ENCODE measurements at places on chromosomes 16 and 17.

DNA sequence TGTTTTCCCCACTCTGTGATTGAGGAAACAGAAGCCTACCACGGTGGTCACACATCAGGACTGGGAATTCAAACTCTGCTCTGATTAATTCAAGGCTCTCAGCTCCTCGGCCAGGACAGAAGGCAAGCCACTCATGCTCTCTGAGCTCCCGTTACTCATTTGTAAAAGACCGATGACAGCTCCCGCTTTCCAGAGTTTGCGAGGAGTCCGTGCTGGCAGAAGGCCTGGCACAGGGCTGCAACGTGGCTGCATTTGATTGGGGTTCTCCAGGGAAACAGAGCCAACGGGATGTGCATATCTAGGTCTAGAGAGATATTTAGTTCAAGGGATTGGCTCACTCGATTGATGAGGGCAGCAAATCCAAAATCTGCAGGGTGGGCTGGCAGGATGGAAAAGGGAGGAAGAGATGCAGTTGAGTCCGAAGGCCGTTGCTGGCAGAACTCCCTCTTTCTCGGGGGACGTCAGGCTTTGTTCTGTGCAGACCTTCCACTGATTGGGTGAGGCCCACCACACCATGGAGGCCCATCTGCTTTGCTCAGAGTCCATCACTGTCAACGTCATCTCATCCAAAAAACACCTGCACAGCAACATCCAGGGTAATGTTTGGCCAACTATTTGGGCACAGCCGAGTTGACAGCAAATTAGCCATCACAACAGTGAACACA lies 215.5 kb upstream of the RPL38 start:
- DNase-seq, result no peak
- no peak overlapping the region for H3K27ac ChIP-seq
- H3K27me3 ChIP-seq, result no peaks in the 10 kb centered on the region
- no peaks in the 10 kb centered on the region for H3K4me1 ChIP-seq

DNA sequence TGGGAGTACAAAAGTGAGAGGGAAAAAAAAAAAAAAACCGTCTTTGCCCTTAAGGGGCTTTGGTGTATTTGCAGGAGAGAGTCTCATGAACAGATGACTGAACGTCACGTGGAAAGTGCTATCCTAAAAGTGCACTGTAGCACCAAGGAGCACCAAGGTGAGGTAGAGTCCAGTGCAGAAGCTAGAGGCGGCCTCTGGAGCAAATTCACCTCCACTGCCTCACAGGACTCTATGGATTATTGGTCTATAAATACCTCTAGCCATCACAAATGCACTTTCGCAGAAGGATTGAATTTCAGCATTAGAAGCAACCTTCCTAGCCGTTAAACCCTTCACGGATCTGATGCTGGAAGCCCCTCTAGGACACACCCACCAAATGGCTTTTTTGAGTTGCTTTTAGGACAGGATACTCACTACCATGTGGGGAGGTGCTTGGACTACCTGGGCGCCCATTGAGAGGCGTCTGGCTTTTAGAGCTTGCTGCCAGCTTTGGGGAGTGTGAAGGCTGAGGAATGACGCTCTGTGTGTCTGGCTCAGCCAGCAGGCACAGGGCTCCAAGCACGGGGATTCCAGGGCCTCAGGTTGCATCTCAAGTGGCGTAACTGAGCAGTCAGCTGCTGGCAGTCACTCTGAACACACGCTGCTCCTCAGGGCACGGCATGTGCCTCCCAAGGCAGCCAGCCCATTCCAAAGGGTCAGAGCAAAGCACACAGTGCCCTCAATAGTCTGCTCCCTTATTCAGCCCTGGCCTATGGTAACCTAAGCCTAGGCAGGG lies 52.7 kb downstream of the CDRT4 start:
- no peak overlapping the region for H3K4me3 ChIP-seq
- H3K27me3 ChIP-seq, result no peaks in the 10 kb centered on the region
- DNase-seq, result no peak

GRCh38 chr16:87412371-87412995 lies 20.3 kb downstream of the MAP1LC3B start:
- H3K36me3 ChIP-seq, result peaks cover 69% of the 10 kb centered on the region
- H3K4me1 ChIP-seq, result no peaks in the 10 kb centered on the region
- no peak overlapping the region for H3K4me3 ChIP-seq
- H3K27ac ChIP-seq, result no peak overlapping the region

DNA sequence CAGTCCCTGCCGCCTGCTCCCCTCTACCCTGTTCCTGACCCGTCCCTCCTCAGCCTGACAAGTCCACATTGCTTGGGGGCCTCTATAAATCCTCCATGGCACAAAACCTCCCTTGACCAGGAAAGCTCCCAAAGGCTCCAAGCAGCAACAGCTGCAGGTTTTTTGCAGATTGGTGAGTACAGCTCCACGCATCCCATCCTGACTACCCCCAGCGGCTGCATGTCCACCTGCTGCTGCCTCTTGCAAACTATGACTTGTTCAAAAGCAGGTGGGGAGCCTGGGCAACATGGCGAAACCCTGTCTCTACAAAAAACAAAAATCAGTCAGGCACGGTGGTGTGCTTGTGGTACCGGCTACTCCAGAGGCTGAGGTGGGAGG lies 122.8 kb downstream of the ANKRD11 start:
- H3K27ac ChIP-seq, result no peak overlapping the region
- no peak overlapping the region for H3K4me3 ChIP-seq
- H3K4me1 ChIP-seq, result peaks cover 62% of the 10 kb centered on the region

- H3K36me3 ChIP-seq, result no peaks in the 10 kb centered on the region
- no peaks in the 10 kb centered on the region for H3K4me1 ChIP-seq
- no peak overlapping the region for H3K4me3 ChIP-seq
Observed at GRCh38 chr16:57720142-57720575, 15.4 kb upstream of the KATNB1 start.

DNA sequence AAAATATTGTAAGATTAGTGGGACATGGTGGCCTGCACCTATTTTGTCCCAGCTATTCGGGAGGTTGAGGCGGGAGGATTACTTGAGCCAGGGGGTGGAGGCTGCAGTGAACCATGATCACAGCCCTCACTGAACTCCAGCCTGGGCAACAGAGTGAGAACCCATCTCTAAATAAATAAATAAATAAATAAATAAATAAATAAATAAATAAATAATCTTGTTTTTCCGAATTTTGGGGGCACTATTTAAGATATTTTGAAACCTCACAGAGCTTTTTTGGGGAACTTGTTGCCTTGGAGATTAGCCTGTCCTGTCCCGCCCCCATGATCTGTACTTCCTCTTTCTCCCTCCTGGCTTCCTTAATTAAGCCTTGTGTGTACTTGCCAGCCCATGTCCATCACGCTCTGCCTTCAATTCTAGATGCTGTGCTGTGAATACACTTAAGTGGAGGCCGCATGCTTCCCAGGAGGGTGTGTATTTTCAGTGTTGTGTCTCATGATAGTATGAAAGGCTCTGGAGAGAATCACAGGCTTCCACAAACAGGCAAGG lies 4.4 kb downstream of the LGALS9 start:
- H3K4me3 ChIP-seq, result no peak overlapping the region
- H3K27ac ChIP-seq, result no peak overlapping the region
- H3K36me3 ChIP-seq, result peaks cover 14% of the 10 kb centered on the region
- H3K4me1 ChIP-seq, result peaks cover 33% of the 10 kb centered on the region

DNA sequence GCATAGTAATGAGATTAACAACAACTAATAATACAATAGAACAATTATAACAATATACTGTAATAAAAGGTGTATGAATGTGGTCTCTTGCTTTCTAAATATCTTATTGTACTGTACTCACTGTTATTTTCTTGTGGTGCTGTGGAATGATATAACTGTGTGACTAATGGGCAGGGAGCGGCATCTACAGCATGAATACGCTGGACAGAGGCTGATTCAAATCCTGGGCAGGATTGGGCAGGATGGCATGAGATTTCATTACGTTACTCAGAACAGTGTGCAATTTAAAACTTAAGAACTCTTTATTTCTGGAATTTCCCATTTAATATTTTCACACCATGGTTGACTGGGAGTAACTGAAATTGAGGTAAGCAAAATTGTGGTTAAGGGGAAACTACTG lies 1239.8 kb upstream of the GOT2 start:
- H3K4me3 ChIP-seq, result no peak overlapping the region
- no peaks in the 10 kb centered on the region for H3K36me3 ChIP-seq
- no peaks in the 10 kb centered on the region for H3K4me1 ChIP-seq
- DNase-seq, result no peak

- H3K4me1 ChIP-seq, result peaks cover 6% of the 10 kb centered on the region
- no peak overlapping the region for H3K27ac ChIP-seq
- no peaks in the 10 kb centered on the region for H3K27me3 ChIP-seq
- H3K36me3 ChIP-seq, result no peaks in the 10 kb centered on the region
- H3K4me3 ChIP-seq, result no peak overlapping the region
- no peak for DNase-seq
Observed at GRCh38 chr17:4728124-4728523, 3.1 kb upstream of the MED11 start.

DNA sequence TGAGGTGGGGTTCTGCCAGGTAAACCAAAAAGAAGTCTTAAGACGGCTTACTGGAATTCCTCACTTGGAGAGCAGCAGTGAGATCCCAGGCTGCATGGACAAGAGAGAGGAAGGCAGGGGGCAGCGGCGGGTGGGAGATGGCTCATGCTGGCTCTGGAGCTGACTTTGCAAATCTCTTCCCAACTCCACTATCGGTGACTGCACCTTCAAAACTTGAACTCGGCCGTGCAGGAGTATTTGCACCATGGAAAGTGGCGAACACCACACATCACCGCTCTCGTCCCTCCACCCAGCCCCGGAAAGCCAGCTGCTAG lies 16.7 kb downstream of the CA5A start:
- H3K4me1 ChIP-seq, result no peaks in the 10 kb centered on the region
- no peaks in the 10 kb centered on the region for H3K27me3 ChIP-seq
- no peak for DNase-seq
- H3K4me3 ChIP-seq, result no peak overlapping the region
- H3K27ac ChIP-seq, result no peak overlapping the region

DNA sequence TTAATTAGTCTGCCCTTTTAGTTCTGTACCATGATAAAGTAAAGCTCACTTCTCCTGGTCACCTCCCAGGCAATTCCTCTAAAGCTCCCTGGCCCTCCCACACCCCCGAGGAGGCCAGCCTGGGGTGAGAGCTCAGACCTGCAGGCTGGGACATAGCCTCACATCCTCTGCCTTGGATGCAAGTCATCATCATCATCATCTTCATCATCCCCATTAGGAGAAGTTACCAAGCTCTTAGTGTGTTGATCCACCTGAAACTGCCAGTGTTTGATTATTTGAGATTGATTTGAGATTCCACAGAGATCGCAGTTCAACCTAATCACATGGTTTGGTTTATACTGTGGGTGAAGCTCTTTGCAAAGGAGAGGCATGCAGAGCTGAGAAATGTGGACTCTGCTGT lies 197.5 kb downstream of the CYLD start:
- no peak overlapping the region for H3K4me3 ChIP-seq
- H3K4me1 ChIP-seq, result no peaks in the 10 kb centered on the region
- no peaks in the 10 kb centered on the region for H3K36me3 ChIP-seq
- no peak for DNase-seq
- no peak overlapping the region for H3K27ac ChIP-seq

GRCh38 chr16:79008869-79009179 lies 591.7 kb downstream of the MAF start:
- no peak overlapping the region for H3K27ac ChIP-seq
- H3K4me3 ChIP-seq, result no peak overlapping the region
- H3K36me3 ChIP-seq, result no peaks in the 10 kb centered on the region
- H3K4me1 ChIP-seq, result no peaks in the 10 kb centered on the region
- DNase-seq, result no peak

GRCh38 chr16:13101828-13102227 lies 200.4 kb downstream of the SHISA9 start:
- DNase-seq, result no peak
- H3K4me1 ChIP-seq, result no peaks in the 10 kb centered on the region
- no peak overlapping the region for H3K27ac ChIP-seq
- H3K36me3 ChIP-seq, result no peaks in the 10 kb centered on the region
- no peaks in the 10 kb centered on the region for H3K27me3 ChIP-seq

DNA sequence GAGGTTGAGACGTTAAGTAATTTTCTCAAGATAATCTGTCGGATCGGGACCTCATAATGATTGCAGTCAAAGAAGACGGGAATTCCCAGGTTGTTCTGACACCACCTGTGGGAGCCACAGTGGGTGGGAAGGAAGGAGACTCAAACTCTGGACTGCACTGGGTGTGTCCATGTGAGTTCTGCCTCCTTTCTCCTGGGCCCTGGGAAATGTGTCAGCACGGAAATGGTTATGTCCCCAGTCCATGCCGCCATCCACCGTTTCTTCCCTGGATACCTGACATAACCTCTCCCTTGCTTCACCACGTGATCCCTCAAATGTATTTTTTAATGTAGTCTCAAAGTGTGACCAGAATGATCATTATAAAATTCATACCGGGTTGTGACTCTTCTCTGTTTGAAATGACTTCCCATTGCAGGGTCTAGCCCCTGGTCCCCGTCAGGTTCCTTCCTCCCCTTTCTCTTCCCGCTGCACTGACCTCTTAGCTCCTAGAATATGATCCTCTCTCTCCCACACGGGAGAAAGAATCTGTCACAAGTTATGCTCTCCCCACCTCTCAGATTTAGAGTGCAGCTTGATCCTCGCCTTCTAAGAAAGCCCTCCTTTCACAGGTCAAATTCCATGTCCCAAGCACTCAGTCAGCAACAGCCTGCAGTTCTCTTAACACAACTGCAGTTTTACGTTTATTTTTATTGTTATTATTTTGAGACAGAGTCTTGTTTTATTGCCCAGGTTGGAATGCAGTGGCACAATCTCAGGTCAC lies 820.0 kb upstream of the EEF2KMT start:
- H3K4me1 ChIP-seq, result no peaks in the 10 kb centered on the region
- H3K36me3 ChIP-seq, result no peaks in the 10 kb centered on the region
- DNase-seq, result no peak
- no peak overlapping the region for H3K27ac ChIP-seq
- H3K27me3 ChIP-seq, result no peaks in the 10 kb centered on the region

- DNase-seq, result no peak
- no peak overlapping the region for H3K27ac ChIP-seq
- no peaks in the 10 kb centered on the region for H3K4me1 ChIP-seq
- no peaks in the 10 kb centered on the region for H3K27me3 ChIP-seq
Observed at GRCh38 chr17:21242780-21243515, 10.3 kb downstream of the NATD1 start.

GRCh38 chr16:89268585-89268984 lies 51.1 kb downstream of the ZNF778 start:
- peaks cover 56% of the 10 kb centered on the region for H3K36me3 ChIP-seq
- no peak overlapping the region for H3K27ac ChIP-seq
- DNase-seq, result no peak
- no peaks in the 10 kb centered on the region for H3K27me3 ChIP-seq

DNA sequence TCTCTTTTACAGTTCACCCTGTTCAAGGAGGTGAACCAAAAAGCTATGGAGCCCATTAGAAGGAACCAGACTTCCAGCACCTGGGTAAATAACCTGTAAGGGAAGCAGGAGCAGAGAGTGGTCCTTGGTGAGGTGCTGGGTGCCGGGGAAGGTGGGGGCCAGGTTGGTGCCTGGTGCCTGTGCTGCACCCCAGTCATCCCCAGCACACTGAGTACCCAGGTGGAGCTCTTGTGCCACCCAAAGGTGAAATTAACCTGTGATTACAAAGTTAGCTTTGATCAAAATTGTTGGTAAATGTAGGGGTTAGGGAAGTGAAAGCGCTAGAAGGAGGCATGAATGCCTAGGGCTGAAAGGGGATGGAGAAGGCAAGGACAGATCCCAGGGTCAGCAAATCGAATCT lies 58.6 kb downstream of the CDRT4 start:
- no peak overlapping the region for H3K4me3 ChIP-seq
- no peaks in the 10 kb centered on the region for H3K36me3 ChIP-seq
- H3K4me1 ChIP-seq, result no peaks in the 10 kb centered on the region
- no peak overlapping the region for H3K27ac ChIP-seq
- H3K27me3 ChIP-seq, result no peaks in the 10 kb centered on the region
